Ecto neural progenitor cell (in vitro differentiated cells): ENCODE measurements at places on chromosomes 1 and 21.
A peak's percentile ranks its signal among the peaks of the same experiment; 100 is the strongest.

DNA sequence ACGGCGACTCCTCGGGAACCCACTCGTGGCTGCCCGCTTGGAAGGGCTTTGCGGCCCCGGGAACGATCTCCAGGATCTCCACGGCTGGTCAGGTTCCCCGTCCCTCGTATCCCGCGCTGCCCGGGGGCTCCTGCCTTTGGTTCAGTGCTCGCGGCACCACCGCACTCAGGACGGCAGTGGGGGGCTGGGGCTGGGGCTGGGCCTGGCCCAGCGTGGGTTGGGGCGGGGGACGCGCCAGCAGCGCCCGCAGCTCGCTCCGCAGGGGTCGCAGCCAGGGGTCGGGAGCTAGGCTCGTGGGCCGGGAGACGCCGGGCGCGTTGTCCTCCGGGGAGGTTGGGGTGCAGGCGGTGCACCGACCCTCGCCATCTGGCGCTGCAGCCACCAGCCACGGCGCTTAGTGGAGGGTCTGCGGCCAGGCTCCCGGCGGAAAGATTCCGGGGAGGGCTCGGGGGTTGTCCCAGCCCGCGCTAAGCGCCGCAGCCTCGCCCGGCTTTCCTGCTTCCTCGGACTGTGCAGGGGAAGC is 8.9 kb downstream of the SIM2 start:
- DNase-seq = peak; percentile 62

DNA sequence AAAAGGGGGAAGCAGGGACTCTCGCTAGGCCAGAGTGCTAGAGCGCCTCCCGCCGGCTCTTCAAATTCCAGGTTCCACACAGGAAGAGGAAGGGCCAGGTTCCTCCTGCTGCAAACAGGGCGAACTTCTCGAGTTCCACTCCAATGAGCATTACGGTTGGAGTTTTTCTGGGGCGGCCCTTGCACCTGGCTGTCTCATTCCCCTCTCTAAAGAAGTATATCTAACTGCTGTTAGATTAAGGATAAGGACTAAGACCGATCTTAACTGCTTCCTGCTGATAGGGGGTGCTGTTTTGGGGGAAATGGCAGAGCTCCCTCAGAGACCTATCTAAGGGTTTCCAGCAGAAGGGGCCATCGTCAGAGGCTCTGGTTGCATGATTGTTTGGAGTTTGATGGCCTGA is 138.0 kb downstream of the RABGAP1L start:
- DNase-seq = no peak

DNA sequence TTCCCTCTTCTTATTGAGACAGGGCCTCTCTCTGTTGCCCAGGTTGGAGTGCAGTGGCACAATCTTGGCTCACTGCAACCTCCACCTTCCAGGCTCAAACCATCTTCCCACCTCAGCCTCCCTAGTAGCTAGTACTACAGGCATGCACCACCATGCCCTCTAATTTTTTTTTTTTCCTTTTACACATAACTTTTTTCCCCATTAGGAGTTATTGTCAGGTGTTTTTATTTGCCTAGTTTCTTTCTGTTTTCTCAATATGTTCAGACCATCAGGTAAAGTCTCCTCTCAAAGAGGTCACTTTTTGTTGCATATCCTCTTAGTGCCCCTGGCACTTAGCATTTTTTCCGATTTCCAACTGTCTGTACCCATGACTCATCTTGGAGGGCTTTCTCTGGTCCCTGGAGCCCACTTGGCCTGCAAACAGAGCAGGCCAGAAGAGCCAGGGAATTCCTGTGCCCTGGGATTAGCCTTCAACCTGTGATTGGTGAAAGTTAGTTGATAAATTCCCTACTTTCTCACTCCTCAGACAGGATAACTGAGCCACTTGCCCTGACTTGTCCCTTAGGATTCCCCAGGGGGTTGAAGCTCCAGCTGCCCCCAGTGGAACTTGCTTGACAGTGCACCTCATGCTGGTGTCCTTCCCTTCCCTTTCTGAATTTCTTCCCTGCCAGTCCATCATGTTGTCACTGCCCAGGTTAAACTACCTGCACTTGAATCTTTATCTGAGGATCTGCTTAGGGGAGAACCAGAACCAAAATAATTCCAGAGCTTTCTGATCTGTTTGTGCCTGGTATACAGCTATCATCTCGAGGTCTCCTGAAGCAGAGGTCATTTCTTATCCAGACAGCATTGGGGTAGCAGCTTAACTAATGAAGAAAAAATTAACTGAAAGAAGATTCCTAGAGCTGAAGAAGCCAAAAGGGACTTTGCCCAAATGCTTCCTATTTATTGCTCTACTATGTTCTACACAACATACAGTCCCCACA is 2.4 kb downstream of the NTPCR start:
- DNase-seq = peak; percentile 65

- no peak for DNase-seq
Measured at GRCh38 chr1:74779750-74780149, 46.8 kb downstream of the TYW3 start.

DNA sequence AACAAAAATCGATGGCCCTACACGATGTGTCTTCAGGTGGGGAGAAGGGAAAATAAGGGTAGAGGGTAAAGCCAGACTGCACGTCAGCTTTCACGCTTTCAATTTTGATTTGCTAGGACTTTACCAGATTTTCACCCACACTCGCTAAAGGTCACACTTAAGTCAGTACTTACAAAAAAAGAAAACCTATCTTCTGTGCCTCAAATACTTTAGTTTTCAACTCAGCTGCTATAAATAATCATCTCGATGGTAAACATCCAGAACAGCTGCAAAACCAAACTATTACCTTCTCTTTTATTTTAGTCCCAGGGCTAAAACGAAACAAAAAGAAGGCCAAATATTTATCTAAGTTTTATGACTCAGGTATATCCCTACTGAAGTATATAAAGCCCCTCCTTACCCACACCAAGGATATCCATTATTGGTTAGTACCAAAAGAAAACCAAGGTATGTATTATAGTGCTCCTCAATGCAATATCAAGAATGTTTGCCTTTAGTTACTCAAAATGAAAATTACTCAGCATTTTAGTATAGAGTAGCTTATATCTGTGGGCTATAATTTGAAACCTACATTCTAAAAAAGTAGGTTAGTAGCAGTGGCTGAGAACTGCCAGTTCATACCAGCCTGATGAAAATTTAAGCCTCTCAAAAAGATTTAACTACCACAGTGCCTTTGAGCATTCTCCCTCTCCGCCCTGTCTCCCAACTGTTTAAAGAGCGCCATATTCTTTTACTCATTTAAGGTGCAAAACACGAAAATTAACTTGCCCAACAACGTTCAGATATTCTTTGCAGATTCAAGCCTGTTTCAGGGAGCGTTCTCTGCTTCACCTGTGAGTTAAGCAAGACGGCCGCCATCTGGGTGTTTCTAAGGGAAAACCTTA is 1.5 kb downstream of the CSDE1 start:
- DNase-seq = no peak

DNA sequence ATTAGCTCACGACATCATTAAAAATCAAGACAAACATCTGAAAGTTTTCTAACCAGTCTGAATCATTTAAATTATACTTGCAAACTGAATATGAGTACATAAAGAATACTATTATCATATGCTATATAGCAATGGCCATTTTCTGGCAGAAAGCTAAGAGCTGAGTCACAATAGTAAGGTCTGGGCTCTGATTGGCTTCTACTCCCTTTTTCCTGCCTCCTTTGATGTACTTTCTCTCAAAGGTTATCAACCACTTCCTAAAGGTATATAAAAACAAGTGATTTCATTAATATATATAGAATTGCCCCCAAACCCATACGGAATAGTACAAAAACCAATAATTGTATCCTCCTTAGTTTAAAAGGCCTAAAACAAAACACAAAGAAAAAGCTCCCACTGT is 7.0 kb downstream of the KCNA3 start:
- no peak for DNase-seq

GRCh38 chr1:9596415-9597123 is 7.9 kb downstream of the TMEM201 start:
- no peak for DNase-seq

GRCh38 chr21:45509566-45510465 is 32.4 kb downstream of the SLC19A1 start:
- no peak for DNase-seq

GRCh38 chr1:25039229-25039628 is 109.2 kb upstream of the RUNX3 start:
- DNase-seq = no peak

DNA sequence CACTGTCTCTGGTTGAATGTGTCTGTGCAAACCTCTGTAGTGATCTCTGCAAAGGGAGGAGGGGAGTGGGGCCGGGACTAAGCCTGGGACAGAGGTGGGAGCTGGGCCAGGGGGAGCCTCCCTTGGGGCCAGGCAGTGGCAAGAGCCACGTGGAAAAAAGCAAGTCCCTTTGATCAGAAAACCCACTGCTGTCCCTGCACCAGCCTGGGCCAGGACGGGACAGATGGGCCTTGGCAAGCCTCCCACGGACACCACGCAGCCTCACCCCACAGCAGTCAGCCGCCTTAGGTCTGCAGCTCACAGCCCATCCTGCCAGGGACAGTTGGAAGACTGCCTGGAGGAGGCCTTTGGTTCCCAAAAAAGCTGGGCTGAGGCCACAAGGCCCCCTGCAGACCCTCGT is 11.7 kb upstream of the TRAPPC10 start:
- DNase-seq = no peak

DNA sequence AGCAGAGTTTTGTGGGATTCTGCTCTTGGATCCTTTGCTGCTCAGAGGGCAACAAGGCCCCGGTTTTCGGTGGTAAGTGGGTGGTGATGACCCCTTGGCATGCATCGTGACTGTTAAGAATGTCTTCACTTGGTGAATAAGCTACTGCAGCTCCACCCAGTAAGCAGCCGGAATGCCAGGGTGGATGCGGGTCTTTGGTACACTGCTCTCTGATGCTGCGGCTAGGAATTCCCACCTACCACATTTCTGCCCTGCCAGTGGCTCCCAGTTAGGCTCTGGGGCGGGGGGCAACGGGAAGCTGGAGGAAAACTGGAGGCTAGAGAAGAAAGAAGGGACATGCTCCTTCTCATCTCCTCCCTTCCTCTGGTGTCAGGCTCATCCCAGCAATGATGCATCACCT is 180.4 kb upstream of the GALNT2 start:
- no peak for DNase-seq

DNA sequence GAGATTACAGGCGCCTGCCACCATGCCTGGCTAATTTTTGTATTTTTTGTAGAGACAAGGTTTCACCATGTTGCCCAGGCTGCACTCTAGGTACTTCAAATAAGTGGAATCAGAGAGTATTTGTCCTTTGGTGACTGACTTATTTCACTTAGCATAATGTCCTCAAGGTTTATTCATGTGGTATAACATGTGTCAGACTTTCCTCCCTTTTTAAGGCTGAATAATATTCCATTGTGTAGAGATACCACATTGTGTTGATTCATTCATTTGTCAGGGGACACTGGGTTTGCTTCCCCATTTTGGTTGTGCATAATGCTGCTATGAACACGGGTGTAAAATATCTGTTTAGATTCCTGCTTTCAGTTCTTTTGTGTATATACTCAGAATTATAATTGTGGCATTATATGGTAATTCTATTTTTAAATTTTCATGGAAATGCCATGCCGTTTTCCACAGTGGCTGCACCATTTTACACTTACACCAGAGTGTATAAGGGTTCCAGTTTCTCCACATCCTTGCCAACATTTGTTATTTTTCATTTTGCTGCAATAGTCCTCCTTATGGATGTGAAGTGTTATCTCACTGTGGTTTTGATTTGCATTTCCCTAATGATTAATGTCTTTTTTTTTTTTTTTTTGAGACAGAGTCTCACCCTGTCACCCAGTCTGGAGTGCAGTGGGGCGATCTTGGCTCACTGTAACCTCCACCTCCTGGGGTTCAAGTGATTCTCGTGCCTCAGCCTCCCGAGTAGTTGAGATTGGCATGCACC is 35.1 kb downstream of the IL6R start:
- DNase-seq = no peak

GRCh38 chr21:35035581-35035980 is 13.5 kb downstream of the RUNX1 start:
- DNase-seq = no peak

DNA sequence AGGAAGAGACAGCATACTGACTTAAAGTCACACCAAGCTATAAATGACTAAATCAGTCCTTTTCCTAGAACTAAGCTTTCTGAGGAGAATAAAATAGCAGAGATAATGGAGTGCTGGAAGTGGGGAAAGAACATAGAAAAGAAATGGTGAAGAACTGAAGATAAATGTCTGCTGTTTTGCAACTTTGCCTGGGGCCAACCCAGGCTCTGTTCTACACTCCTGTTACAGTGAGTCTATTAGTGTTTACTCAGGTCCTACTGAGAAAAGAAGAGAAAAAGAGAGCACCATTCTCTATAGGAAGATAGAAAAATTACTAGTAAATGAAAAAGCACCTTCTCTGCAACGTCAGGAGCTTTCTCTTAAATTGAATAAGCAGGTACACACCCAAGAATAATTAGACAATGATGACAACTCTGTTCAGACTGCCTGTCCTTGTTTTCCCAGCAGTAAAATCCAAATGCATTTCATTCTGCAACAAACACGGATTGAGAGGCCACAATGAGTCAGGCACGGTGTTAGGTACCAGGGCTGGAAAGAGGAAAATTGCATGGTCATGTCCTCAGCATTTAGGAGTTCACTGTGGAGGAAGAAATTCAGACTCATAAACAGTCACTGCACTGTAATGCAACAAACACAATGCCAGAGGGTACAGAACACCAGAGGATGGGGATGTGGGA is 139.4 kb upstream of the CAMK1G start:
- DNase-seq = no peak

- no peak for DNase-seq
Measured at GRCh38 chr1:67750691-67751054, 65.7 kb downstream of the GADD45A start.

DNA sequence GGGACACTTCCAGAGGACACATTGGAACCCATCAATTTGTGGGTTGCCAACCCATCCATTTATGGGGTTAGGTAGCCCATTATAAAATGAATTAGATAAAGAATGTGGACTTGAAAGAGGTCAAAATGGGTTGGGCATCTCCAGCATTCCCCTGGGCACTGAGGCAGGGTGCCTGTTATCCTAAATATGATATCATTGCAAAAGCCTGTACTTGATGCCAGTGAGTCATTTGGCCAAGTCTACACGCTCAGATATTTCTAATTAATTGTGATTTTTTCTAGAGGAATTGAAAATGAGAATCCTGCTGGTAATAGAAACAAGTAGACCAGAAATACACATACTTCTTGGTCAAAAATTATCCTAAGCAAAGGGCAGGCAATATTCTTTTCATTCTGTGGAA is 21.9 kb upstream of the NBL1 start:
- no peak for DNase-seq

DNA sequence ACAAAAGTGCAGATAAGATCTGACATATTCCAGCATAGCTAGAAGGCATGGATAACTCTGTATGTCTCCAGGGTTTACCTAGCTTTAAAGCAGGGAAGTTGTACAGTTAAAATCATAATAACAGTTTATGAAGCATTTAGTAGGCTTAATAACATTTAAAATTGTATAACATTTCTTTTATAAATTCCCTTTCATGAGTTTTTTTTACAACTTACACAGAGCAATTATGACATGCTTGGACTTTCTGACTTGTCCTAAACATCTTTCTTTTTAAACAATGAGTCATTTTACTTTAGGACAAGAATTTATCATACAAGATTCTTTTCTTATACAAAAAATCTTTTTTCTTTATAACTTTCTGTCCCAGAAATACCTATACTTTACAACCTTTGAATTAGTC is 408.5 kb upstream of the NEGR1 start:
- no peak for DNase-seq

- no peak for DNase-seq
Measured at GRCh38 chr1:207952617-207953542, 42.0 kb upstream of the CD34 start.

GRCh38 chr1:20429296-20429695 is 56.7 kb downstream of the CAMK2N1 start:
- no peak for DNase-seq
